ENCODE measurements at places on chromosomes 6 and 20.

- DNase-seq: no peak
Observed at GRCh38 chr20:35648836-35649235, 15.9 kb downstream of the CPNE1 start.

DNA sequence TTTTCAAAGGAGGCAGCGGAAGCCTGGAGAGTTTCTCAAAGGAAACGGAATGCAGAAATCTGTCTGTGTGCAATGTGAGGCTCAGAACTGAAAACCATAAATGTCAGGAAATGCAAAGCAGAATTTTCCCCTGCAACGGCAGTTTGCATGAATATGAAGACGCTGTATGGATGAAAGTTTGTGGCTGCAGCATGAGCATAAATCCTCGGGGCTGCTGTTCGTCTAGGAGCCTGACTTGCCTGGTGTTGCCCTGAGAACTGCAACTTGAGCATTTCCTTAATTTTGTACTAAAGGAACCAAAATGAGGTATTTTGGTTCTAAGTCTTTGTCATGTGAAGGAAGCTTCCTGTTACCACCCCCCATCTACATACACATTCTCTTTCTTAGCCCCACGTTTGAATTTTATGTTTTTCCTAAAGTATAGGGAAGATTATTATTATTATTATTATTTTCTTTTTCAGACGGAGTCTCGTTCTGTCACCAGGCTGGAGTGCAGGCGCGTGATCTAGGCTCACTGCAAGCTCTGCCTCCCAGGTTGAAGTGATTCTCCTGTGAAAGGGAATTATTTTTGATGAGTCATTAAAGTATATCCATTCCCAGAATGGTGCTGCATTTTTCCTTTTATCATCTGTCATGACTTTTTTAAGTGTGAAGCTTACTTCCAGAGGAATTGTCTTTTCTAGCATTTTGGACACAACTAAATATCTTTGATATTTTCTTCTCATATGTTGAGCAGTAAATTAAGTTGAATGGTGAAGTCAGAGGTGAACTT is 33.1 kb downstream of the MTHFD1L start:
- no peak for DNase-seq

- no peak for DNase-seq
Observed at GRCh38 chr6:160420969-160421556, 72.9 kb downstream of the SLC22A3 start.

GRCh38 chr6:127950566-127951145 is 49.8 kb upstream of the THEMIS start:
- DNase-seq: no peak

GRCh38 chr6:166599205-166599604 is 12.7 kb upstream of the RAMACL start:
- no peak for DNase-seq

GRCh38 chr6:18028332-18028731 is 40.9 kb upstream of the KIF13A start:
- DNase-seq: no peak

DNA sequence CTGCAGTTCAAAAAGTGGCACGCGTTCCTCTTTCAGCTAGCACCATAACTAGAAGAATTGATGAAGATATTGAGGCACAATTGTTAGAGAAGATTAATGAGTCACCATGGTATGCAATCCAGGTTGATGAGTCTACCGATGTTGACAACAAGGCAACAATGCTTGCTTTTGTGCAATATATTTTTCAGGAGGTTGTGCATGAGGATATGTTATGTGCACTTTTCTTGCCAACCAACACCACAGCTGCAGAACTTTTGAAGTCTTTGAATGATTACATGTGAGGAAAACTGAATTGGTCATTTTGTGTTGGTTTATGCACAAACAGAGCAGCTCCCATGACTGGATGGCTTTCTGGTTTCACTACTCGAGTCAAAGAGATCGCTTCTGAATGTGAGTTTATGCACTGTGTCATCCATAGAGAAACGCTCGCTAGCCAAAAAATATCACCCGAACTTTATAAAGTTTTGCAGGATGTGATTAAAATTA is 129.3 kb upstream of the SLC24A3 start:
- no peak for DNase-seq

DNA sequence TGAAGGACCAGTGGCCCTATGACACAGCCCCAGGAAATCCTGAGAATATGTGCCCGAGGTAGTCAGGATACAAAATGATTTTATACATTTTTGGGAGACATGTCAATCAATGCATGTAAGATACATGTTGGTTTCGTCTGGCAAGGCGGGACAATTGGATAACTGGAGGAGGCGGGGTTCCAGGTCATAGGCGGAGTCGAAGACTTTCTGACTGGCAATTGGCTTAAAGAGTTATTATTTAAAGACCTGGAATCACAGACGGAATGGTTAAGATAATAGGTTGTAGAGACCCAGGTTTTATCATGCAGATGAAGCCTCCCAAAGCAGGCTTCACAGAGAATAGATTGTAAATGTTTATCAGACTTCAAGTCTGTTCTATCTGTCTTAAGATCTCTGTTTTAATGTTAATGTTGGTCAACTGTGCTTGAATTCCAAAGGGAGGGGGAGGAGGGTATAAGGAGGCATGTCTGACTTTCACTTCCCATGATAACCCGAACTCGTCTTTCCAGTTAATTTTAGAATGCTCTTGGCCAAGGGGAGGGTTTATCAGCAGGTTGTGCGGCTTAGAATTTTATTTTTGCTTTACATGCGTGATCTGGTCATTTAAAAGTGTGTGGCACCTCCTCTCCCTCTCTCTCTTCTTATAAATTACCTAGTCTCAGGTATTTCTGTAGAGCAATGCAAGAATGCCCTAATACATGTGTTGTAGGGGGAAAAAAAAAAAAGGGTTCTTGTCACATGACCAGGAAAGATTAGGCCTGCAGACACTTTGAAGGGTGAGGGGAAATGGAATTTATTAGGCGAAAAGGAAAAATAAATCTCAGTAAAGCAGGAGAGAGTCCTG is 230.7 kb downstream of the NFATC2 start:
- no peak for DNase-seq

- no peak for DNase-seq
Observed at GRCh38 chr20:62878244-62879038, 16.8 kb upstream of the TCFL5 start.

- no peak for DNase-seq
Observed at GRCh38 chr6:113047148-113047547, 700.0 kb downstream of the RFPL4B start.

- no peak for DNase-seq
Observed at GRCh38 chr6:113495521-113495920, 361.6 kb upstream of the MARCKS start.
